ENCODE measurements at places on chromosomes 16 and 17.

DNA sequence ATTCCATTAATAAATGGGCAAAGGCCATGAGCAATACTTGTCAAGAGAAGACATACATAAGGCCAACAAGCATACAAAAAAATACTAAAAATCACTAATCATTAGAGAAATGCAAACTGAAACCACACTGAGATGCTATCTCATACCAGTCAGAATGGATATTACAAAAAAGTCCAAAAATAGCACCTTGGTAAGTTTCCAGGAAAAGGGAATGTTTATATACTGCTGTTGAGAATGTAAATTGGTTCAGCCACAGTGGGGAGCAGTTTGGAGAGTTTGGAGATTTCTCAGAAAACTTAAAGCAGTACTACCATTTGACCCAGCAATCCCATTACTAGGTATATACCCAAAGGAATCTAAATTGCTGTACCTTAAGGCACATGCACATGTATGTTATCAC, 467.7 kb downstream of the CDH11 start:
- DNase-seq, result no peak

- no peak for DNase-seq
Measured at GRCh38 chr17:19975601-19976000, 2.0 kb downstream of the AKAP10 start.

DNA sequence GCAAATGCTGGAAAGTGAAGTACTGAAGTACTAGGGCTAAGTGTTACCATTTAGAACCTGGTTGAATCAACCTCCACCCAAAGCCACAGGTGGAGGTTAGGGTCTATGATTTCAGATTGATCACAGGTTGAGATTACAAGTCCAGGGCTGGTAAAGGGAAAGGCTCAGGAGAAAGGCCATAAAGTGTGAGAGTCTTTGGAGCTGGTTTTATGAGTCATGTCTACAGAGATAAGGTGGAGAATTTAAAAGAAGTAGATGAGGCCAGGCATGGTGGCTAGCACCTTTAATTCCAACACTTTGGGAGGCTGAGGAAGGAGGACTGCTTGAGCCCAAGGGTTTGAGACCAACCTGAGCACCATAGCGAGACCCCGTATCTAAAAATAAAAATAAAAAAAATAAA, 221.7 kb upstream of the CDH11 start:
- DNase-seq, result no peak

DNA sequence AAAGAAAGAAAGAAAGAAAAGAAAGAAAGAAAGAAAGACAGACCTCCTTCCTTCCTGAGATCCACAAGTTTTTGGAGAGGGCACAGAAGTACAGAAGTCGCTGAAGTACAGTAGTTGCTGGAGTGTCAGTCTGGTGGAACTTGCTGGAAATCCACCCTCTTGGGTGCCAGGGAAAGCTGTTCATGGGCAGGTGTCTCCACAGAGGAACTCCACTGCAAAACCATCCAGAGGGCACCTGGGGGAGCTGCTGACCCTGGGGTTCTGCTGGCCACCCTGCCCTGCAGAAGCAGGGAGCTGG, 3.5 kb upstream of the PRR14 start:
- DNase-seq, result no peak

DNA sequence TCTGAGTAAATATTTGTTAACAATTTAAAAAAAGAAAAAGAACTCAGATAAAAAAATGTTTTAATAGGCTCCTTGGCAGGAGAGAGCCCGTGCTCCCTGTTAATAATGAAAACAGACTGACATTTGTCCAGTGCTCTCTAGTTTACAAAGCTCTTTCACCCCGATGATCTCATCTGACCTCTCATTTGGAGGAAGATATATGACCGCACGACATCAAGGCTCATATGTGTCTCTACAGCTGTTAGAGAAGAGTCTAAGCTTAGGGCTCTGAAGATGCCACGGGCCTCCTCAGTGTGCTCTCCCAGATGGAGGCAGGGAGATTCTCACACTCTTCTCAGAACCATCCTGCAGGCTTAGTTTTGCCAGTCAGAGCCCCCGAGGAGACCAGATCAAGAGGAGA, 280.8 kb upstream of the IRX5 start:
- no peak for DNase-seq

Measured in left ventricle myocardium inferior (tissue), 1 donor.